Glutamatergic neuron (in vitro differentiated cells): ENCODE measurements at places on chromosomes 4 and X. TPM values are rescaled to one million over a fixed set of nuclear protein-coding genes. Genes with fewer than 3 reads are reported as not detected.
A peak's percentile ranks its signal among the peaks of the same experiment; 100 is the strongest.

GRCh38 chrX:152733261-152733975 lies at the start of the genes CSAG1 and MAGEA12:
CSAG1 (minus strand) TSS chrX:152733721; CDS start chrX:152732460, 1,261 bp downstream.
MAGEA12 (plus strand) TSS chrX:152733757; CDS start chrX:152736162, 2,405 bp downstream.
- DNase-seq = no peak

DNA sequence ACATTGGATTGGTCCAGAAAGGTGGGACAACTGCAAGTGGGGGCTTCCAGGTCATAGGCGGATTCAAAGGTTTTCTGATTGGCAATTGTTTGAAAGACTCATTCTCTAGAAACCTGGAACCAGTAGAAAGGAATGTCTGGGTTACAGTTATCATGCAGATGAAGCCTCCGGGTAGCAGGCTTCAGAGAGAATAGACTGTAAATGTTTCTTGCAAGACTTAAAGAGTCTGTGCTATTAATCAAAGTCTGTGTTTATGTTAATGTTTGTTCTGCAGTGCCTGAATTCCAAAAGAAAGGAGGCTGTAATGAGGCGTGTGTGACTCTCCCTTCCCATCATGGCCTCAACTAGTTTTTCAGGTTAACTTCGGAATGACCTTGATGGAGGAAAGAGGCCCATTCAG lies 43.9 kb upstream of the GC start:
- no peak for DNase-seq

DNA sequence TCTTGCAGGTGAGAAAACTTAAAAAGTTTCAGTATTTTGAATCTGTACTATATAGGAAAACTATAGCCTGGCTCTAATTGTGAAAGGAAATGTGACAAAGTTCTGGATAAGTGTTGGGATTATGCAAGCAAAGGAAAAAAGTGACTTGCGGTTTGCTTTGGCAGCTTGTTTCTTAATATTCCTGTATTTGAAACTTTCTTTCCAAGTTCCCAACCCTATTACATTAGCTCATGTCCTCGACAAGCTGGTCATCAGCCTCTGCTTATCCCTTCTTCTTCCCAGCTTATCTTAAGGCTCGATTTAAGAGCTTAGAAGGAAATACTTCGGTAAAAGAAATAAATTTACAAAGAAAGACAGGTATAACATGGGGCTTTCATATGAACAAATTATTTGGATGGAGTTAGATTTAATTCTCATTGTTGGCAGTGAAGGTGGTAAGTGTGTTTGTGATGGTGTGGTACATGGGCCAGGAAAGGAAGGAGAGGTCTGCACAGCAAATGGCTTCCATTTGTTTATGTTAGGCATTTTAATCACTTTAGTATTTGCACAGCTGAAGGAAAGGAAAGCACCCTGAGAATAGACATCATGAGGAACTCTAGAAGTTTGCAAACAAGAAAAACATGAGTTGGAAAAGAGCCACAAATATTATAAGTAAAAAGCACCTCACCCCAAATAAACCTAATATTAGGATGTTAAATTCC lies 5.1 kb upstream of the MYOZ2 start:
- no peak for DNase-seq

DNA sequence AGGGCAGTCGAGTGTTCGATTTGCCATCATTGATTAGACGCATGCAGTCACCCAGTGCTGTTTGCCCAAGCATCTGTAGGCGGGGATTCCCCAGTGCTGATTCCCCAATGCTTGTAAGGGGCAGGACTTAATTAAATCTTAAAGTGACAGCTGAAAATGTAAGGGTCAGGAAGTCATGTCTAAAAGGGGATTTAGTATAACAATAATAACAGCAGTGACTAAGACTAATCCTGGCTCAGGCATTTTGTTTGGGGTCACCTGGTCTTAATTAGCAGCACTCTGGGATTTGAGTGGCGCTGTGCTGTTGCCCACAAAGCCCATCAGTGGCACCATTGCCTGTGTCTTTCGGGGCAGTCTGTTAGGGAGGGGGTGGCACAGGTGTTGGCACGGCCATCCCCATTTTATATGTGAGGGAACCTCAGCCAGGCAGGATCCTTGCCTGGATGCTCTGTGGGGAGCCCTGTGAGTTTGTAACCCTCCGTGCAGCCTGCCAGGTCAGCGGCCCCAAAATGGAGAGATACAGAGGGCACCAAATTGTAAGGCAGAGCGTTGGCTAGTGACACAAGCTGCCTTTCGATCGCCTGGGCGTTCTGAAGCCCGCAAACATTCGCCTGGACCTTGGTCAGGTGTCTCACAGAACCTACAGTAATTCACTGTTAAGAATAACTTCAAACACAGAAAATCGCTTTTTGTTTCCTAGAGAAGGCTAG lies 146.7 kb downstream of the TBL1X start:
- no peak for DNase-seq

- no peak for DNase-seq
Measured at GRCh38 chr4:142331132-142331531, 515.0 kb downstream of the INPP4B start.

- no peak for DNase-seq
Measured at GRCh38 chr4:145178740-145179280, 1.6 kb downstream of the OTUD4 start.

GRCh38 chrX:110413727-110414124 lies 55.1 kb downstream of the RTL9 start:
- no peak for DNase-seq

DNA sequence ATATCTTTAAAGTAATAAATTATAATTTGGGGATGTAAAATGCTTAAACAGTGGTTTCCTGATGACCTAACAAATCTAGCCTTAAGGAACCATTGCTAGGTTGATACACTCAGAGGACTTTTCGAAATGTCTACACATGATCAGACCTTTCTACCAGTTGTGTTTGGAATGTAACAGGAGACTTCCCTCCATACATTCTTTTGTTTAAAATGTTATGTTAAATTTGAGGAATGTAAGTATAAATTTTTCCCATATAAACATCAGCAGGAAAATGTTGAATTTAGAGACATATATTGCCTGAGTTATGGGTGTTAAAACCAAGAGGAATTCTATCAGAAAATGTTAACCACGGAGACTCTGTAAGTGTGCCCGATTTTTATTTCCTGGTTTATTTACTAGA lies 190.6 kb upstream of the SPRY1 start:
- no peak for DNase-seq

GRCh38 chr4:108965472-108966076 lies 202.7 kb upstream of the ETNPPL start:
- no peak for DNase-seq

- no peak for DNase-seq
Measured at GRCh38 chrX:132744470-132744869, 214.0 kb downstream of the HS6ST2 start.

DNA sequence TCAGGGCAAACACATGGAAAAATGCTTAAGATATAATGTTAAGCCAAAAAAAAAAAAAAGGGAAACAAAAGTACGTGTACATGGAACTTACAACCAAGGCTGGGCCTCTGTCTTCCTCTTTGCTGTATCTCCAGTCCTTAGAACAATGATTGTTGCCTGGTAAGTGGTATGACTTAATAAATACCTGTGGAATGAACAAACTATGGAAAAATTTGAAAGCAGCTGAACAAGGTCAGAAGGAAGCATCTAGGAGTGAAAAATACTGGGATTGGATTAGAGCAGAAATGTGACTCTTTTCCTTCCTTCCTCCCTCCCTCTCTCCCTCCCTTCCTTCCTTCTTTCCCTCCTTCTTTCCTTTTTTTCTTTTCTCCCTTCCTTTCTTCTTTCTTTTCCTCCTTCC lies 54.2 kb upstream of the SMIM10 start:
- DNase-seq = no peak

- DNase-seq = no peak
Measured at GRCh38 chrX:2282490-2283090, 218.2 kb downstream of the DHRSX start.

GRCh38 chr4:89820010-89820409 lies 17.0 kb downstream of the SNCA start:
- DNase-seq = no peak

DNA sequence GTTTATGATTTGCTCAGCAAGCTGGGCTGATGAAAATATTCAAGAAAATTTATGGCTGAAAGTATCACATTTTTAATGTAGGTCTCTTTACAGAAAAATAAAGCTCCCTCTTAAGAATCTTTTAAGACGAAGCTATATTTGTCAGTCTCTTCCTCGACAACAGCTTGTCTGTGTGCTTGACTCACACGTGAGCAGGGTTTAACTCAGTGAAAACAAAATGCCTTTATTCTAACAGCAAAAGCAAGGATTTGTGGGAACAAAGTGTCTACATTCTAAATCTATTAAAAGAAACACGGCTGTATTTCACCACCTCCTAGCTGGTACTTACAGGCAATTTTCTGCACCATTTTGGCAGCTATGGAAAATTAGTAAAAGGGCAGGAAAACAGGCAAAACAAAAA lies 75.5 kb downstream of the NYX start:
- no peak for DNase-seq

- DNase-seq = no peak
Measured at GRCh38 chrX:103877571-103877970, 45.5 kb upstream of the RAB9B start.

DNA sequence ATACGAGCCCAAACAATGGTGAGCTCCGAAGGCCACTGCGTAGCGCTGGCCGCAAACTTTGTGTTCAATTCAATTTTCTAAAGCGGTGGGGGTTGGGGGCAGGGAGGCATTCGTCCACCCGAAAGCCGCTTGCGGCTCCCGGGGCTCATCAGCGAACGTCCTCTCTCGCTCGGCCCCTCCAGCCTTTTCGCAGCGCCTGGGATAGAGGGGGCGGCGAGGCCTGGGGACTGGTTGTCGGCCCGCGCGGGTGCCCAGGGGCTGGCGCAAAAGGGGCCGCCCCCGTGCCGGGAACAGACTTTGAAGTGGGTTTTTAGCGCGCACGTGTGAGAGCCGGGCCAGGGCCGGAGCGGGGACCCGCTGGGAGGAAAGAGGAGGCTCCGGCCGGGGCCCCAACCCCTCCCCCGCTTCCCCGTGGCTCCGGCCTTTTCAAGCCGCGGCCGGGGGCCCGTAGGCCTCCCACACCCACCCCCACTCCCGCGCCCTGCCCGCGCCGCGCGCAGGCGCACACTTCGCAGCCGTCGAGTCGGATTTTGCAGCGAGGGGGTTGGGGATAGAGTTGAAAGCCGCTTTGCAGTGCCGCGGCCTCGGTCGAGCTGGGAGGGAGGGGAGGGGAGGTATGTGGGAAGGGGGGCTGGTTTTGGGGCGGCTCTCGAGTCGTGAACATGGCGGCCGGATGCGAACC lies 8.3 kb downstream of the ZIC3 start:
- DNase-seq = no peak

DNA sequence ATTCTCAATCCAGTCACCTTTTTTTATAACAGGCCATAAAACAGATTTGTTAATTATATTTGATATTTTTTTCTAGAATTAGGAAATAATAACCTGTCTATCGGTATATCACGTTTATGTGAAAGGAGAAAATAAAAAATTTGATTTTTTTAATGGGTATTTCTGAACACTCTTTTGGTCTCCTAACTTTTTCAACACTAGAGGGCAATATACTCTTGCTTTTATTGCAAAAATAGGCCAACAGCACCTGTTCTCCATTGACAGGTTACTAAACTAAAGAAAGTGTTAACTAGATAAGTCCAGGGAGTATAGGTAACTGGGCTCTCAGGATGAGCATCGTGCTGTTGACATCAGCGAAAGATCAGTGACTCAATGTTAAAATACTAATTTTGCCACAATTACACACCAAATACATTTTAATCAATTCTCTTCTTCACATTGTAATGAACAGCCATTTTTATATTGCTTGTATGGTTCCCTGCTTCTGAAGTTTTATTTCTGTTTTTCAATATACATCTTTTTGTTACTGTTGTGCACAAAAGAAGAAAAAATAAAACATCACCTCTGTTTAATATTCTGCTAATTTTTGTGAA lies 22.8 kb downstream of the NDST4 start:
- no peak for DNase-seq

- DNase-seq = no peak
Measured at GRCh38 chr4:177228599-177228998, 81.1 kb upstream of the NEIL3 start.

GRCh38 chr4:27016551-27016950 lies 155.9 kb downstream of the STIM2 start:
- no peak for DNase-seq

DNA sequence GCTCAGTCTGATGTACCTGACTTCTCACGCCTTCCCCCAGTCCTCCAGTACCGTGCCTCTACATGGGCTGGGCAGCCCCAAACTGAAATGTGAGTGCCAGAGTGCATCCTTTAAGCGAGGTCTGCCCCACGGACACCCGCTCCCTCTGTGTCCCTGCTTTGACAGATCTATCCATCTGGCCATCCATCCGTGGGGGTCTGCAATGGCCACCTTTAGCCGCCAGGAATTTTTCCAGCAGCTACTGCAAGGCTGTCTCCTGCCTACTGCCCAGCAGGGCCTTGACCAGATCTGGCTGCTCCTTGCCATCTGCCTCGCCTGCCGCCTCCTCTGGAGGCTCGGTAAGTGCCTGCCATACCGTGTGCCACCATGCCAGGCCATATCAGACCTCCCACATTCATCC lies 827 bp downstream of the PORCN start:
- DNase-seq = no peak

DNA sequence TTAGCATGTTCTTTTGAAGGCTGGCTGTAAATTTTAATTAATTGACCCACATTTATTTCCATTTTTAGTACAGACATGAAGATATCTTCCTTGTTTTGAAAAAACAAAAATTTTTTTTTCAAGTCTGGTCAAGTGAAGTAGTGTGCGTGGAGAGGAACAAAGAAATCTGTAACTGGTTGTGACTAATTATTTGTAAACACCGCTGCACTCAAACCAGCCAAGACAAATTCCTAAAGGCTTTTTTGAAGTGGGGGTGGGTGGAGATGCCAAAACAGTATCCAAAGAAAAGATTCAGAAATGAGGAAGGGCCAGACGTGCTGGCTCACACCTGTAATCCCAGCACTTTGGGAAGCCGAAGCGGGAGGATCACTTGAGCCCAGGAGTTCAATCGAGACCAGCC lies 88.3 kb downstream of the SHROOM2 start:
- no peak for DNase-seq

GRCh38 chr4:190017357-190018200 lies 9.5 kb downstream of the FRG2 start:
- DNase-seq = peak; percentile 55

Gene SHOX
- total RNA-seq = 0.22 TPM

Gene MAGEB17
- total RNA-seq = not detected

Gene OCRL
- total RNA-seq = 34.3 TPM

Gene VCX2
- not detected for total RNA-seq

Gene WNK3
- 19.7 TPM for total RNA-seq

Gene FAM200B
- total RNA-seq = 27.4 TPM

Gene SETD7
- 22.6 TPM for total RNA-seq

Gene TRMT10A
- 9.1 TPM for total RNA-seq

Gene SCML1
- total RNA-seq = 2.7 TPM

Gene PPP3CA
- 29.9 TPM for total RNA-seq

Gene NPY1R
- 0.54 TPM for total RNA-seq

Gene NRK
- total RNA-seq = 0.29 TPM

Gene NOX1
- total RNA-seq = not detected

Gene KIT
- total RNA-seq = 3.0 TPM

Gene CXCL8
- total RNA-seq = not detected

Gene DDX53
- total RNA-seq = not detected

Gene DCAF8L2
- total RNA-seq = not detected

Gene ITM2A
- 5.8 TPM for total RNA-seq
